ENCODE measurements at places on chromosomes 11 and 22.

GRCh38 chr11:63670433-63671321 lies 499 bp downstream of the ATL3 start:
- no peak for DNase-seq

DNA sequence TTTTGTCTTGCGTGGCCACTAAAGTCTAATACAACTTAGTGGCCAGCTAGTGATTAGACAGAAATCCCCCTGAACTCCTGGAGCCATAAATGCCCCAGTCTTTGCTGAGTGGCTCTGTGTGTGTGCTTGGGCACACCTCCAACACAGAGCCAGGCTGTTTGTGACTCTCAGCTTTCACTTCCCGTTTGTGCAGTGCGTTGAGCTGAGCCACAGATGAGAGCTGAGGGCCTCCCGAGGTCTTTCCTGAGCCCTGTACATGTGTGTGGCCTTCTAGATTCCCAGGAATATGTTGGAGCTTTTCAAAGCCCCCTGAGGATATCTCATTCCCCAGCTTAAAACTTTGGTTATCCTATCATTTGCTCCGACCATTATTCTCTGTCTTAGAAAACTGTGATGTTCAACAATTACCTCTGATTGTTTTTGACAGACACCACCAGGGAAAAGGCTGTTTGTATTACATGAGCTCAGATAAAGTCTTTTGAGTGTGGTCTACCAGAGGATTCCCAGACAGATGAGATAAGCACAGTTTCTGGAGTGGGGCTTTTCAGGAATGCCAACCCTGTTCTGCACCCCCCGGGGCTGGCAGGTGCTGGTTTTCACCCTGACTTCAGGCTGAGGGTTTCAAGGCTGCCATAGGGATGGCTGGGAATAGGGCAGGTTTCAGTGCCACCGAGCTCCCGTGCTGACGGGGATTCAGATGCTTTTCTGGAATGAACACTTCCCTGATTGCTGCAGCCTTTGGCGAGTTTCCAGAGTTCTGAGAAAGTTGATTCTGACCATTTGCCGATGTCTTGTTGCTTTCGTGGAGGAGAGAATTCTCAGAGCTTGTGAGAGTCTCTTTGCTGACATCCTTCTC lies 23.8 kb downstream of the IGHMBP2 start:
- DNase-seq = no peak

- DNase-seq = no peak
Observed at GRCh38 chr11:65215441-65216076, 33.8 kb downstream of the CAPN1 start.

GRCh38 chr22:38325587-38325986 lies 8.4 kb upstream of the CSNK1E start:
- DNase-seq = no peak

GRCh38 chr22:37032535-37033460 lies 13.3 kb downstream of the MPST start:
- no peak for DNase-seq

- DNase-seq = no peak
Observed at GRCh38 chr22:44047891-44048301, 23.8 kb downstream of the PARVB start.

DNA sequence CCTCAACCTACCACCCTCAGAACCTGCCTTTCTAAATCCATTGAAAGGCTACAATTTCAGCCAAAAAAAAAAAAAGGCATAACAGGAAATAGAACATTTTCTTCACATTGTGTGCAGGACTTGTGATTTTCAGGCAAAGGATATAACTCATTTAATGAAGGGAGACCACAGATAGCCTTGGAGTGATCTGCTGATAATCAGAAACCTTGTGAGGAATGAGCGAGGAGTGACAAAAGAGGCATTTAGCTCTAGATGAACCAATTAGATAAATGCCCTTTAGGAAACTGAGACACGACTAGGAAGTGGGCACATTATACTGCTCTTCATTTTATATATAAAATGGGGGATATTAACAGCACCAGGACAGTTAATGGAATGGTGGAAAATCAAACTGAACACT lies 216.5 kb upstream of the GRIA4 start:
- DNase-seq = no peak

DNA sequence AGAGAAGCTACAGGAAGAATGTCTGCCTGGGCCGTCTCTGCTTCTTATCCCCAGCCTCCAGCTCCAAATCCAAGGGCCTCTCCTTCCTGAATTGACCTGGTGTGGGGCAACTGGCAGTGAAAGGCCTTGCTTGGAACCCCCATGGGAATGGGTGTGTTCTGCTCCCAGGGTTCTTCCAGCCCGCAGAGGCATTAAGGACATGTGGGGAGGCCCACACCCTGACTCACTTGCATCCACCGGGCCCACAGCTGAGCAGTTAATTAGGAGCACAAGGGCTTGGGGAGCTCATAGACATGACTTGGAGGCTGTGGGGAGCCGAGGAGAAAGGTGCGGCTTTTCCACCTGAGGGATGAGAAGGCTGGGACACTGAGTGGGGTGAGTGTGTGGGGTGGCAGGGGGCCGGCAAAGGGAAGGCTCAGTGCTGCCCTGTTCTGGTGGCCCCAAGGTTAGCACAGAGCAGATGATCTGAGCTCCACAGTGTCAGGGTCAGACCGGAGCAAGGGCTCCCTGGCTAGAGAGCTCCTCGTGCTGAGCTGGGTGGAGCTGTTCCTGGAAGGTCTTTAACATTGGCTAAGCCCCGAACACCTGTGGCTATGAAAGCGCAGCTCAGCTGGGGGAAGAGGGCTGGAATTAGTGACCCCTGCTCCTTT lies 64.5 kb upstream of the NECTIN1 start:
- DNase-seq = no peak

DNA sequence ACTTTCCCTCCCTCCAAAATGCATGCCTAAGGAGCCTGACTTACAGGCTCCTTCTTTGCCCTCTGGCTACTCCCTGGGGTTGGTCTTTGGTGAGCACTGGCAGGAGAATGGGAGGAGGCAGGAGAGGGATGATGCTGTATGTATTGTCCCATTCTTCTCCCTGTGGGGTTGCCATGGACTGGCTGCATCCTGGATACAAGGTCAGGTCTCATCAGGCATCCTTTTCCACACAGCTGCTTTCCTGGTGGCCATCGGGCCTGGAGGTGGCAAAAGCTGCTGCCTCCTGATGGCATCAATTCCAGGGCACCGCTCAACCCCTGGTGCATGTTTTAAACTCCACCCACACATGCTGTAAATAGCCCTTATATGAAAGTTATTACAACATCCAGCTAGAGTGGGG lies 257.2 kb downstream of the ETS1 start:
- no peak for DNase-seq

- no peak for DNase-seq
Observed at GRCh38 chr11:116731097-116731761, 41.6 kb downstream of the BUD13 start.

DNA sequence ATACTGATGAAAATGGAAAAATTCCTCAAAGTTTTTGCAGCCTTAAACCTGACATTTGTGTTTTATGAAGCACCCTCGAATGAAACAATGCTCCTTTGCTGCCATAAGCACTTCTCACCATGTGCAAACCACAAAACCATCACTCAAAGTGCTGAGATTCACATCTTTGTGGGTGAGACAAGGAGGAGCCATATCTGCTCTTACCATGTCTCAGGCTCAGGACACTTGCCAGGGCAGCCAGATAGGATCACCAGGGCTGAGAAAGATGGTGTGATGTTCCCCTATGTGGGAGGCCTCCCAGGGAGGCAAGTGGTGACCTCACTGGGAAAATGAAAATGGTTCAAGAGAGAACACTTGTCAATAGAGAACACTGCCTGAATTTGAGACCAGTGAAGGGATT lies 120.4 kb downstream of the CCDC34 start:
- DNase-seq = no peak

DNA sequence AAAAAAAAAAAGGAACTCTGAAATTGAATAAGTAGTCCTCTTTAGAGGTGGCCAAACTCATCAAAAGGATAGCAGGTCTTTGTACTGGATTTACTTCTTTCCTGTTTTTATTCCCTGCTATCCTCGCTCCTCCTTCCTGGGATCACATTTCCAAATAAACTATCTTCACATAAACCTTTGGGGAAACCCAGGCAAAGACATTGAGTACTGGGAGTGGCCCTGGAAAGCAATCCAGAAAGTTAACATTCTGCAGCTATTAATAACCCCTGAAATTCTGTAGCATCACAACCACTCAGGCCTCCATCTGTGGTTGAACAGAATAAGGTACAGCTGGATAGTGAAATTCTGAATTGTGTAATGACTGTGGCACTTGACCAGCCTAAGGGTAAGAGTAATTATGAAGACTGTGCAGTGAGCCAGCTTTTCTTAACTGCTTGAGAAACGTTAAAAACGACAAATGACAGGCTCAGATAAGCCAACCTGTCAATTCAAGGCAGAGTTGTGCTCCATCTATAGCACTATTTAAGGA lies 58.8 kb downstream of the ISX start:
- DNase-seq = no peak

GRCh38 chr11:85809191-85809590 lies 1.8 kb downstream of the SYTL2 start:
- DNase-seq = no peak

- DNase-seq = no peak
Observed at GRCh38 chr11:118162846-118163245, 10.2 kb upstream of the SCN4B start.
